ENCODE measurements at places on chromosomes 7 and 10.
A peak's percentile ranks its signal among the peaks of the same experiment; 100 is the strongest.

GRCh38 chr7:35780070-35780469 is 20.8 kb upstream of the SEPTIN7 start:
- DNase-seq, result no peak

GRCh38 chr7:77877791-77878190 is 79.2 kb downstream of the PHTF2 start:
- DNase-seq, result peak; percentile 32

DNA sequence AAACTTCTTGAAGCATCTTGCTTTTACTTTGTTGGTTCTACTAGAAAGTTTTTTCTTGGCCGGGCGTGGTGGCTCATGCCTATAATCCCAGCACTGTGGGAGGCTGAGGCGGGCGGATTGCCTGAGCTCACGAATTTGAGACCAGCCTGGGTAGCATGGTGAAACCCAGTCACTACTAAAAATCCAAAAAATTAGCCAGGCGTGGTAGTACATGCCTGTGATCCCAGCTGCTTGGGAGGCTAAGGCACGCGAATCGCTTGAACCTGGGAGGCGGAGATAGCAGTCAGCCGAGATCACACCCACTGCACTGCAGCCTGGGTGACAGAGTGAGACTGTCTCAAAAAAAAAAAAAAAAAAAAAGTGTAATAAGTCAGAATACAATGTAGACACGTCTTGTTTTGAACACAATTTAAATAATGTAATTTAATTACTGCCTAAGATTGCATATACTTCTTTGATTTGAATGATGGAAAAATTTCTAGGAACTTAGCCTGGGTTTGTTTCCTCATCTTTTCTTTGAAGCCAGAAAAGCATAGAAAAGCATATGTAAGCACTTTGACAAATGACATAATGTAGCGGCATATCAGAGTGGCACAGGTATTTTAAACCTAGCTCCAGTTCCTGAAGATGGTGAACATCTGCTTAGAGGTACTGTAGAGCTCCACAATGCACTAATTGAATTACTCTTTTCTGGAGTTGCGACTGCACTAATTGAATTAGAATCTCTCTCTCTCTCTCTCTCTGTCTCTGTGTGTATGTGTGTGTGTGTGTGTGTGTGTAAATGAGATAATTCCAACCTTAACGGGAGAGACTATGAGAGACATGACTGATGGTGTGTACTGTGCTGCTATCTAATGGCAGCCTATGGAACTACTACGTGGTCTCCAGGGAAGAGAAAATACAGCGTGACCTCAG is 87.8 kb downstream of the BTRC start:
- DNase-seq, result peak; percentile 71

DNA sequence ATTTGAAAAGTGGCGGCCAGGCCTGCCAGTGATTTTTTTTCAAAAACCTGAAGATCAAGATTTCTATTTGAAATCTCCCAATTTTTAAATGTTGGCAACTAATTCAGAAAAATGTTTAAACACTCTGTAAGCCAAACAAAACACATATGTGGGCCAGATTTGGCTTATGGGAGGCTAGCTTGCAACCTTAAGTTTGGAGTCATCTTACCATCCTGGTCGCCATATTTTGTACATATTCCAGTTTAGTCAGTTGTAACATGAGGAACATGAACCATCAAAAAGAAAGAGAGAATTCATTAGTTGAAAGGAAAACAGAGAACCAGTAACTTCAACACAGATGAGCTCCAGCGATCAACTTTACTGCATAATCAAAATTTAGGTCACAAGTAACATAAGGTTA is 115.4 kb downstream of the TMEM26 start:
- DNase-seq, result no peak

- peak; percentile 80 for DNase-seq
Observed at GRCh38 chr10:89458291-89458690, 43.9 kb downstream of the IFIT5 start.

- peak; percentile 34 for DNase-seq
Observed at GRCh38 chr10:87771871-87772500, 46.0 kb downstream of the ATAD1 start.

GRCh38 chr7:39589323-39590111 is 23.3 kb downstream of the YAE1 start:
- peak; percentile 88 for DNase-seq

DNA sequence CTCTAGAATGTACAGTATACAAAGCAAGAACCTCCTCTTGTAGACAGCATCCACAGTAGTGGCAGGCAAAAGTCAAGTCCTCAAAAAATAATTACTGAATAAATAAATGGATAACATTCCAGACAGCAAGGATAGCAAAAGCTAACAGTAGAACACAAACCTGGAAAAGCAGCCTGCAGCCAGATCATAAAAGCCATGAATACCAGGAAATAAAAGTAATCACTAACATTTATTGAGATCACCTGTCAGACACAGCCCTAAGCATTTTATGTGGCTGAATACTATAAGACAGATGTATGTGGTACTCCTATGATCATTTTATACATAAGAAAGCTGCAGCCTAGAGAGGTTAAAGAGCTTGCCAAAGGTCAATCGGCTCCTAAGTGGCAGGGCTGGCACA is 34.0 kb downstream of the CUL2 start:
- DNase-seq, result no peak

GRCh38 chr10:85149766-85150165 is 821.4 kb downstream of the CCSER2 start:
- no peak for DNase-seq

All from AG10803 (cell line).